GM04504 (cell line): ENCODE measurements at places on chromosomes 3 and 15.

DNA sequence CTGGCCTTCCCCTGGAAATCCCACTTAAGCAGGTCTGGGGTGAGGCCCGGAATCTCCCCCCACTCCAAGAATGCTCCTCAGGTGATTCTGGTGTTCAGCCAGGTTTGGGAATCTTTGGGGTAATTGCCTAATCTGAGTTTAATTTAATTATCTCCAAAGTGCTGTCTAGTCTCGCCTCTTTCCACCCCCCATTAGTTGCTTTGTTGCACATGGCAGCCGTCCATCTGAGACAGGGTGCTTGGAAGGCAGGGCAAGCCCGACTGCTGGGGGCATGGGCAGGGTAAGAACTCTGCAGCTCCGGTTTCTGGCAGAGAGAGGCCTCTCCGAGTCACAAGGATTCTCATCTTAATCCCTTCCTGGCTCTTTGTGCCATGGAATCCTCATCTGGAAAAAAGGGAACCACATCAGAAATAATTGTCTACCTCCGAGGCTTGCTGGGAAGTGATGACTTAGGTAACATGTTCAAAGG lies 15.0 kb downstream of the IL17RD start:
- no peak for DNase-seq

- no peak for DNase-seq
Measured at GRCh38 chr15:72154316-72154715, 36.1 kb downstream of the SENP8 start.

DNA sequence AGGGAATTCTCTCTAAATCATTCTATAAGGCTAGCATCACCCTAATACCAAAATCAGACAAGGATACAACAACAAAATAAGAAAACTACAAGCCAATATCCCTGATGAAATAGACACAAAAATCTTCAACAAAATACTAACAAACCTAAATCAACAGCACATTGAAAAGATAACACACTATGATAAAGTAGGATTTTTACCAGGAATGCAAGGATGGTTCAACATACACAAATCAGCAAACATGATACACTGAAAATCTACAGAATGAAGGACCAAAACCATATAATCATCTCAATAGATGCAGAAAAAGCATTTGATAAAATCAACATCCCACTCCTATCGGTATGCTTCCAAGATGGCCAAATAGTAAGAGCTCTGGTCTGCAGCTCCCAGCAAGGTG lies 39.5 kb downstream of the ALDH1A2 start:
- no peak for DNase-seq

GRCh38 chr15:63103416-63103815 lies 18.2 kb upstream of the LACTB start:
- no peak for DNase-seq

- peak; percentile 55 for DNase-seq
Measured at GRCh38 chr15:56786966-56787365, 53.7 kb upstream of the ZNF280D start.

- no peak for DNase-seq
Measured at GRCh38 chr15:63274427-63274826, 3.0 kb upstream of the APH1B start.

DNA sequence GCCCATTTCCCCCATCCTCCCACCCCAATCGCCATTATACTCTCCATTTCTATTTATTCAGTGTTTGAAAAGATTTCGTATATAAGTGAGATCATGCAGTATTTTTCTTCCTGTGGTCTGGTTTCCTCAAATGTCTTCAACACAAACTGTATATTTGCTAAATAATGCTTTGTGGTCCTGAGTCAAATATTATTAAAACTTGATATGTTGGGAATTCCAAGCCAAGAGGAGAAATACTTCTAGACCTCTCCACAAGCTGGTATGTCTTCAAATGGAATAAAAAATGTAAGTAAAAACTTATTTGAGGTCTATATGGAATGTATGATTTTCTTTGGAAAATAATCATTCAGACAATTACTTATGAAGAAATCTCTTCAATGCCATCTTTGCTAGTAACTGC lies 122.5 kb upstream of the TSC22D2 start:
- no peak for DNase-seq

DNA sequence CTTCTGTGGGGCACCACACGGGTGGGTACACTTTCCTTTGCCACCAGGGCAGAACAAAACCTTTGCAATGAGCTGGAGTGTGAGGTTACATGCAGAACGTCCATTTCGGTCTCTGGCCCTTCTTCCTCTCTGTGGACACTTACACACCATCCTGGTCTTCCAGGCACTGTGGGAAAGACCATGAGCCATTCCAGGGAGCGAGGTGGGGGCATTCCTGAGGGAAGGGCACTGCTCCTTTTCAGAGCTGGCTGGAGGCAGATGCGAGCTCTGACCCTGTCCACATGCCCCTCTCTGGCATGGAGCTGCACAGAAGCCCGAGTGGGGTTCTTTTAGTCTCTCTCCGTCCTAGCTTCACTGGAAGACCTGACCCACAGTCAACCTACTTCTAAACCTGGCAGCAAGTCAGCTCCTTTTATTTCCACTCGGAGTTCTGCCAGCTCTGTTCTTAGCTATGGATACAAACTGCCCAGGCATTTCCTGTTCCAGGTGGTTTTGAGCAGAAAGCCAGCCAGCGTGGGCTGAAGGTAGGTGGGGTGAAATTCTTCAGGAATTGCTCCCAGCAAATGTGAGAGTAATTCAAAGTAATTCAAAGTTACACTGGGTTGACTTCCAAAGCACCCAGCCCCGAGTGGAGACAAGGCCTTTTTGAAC lies 281.4 kb downstream of the ADAMTS17 start:
- DNase-seq, result no peak

DNA sequence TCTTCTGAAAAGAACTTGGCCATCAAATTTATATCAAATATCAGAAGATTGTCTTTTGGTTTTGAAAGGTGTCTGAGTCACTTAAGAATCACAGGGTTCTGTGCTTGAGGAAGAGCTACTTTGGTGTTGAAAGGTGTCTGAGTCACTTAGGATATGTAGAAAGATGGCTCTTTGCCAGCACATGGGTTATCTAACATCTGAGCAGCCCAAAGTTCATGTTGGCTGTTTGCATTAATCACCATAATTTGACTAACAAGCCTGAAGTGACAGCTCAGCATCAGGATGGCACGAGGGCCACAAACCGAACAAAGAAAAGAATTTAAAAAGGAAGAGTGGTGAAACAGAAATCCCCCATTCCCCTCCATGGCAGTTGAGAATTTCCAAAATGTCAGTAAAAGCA lies 190.5 kb upstream of the CMC1 start:
- DNase-seq, result peak; percentile 62

- DNase-seq, result no peak
Measured at GRCh38 chr15:77111789-77112188, 40.9 kb upstream of the TSPAN3 start.

DNA sequence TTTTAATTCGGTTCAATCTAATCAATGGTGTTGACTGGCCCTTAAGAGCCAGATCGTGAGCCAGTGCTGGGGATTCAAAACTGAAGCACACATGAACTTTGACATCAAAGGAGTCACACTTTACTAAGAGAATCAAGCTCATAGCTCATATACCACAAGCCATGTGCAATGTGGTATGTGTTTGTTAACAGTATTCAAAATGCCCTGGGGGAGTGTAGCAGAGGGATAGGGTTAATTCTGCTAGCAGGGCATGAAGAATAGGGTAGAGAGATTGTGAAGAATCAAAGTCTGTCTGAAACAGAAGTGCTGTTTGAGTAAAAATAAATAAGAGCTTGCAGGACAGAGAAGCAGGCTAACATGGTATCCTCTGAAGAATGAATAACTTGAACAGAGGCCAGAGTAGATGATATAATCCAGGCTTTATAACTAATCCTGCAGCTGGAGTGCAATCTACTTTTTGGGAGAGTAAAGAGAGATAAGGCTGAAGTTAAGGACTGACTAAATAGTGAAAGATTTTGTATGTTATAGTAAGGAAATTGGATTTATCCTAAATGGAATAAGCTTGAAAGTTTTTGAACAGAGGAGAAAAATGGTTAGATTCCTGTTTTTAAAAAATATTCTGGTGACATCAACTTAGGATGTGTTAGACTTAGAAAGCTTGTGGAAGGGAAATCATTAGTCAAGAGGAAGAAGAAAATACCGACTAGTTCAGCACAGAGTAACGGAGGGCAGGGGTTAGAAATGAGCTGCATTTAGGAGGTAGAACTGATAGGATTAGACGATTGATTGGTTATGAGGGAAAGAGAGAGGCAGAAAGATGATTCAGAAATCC lies 292.0 kb downstream of the NFKBIZ start:
- no peak for DNase-seq

GRCh38 chr3:123953735-123954134 lies 7.3 kb downstream of the CCDC14 start:
- no peak for DNase-seq

DNA sequence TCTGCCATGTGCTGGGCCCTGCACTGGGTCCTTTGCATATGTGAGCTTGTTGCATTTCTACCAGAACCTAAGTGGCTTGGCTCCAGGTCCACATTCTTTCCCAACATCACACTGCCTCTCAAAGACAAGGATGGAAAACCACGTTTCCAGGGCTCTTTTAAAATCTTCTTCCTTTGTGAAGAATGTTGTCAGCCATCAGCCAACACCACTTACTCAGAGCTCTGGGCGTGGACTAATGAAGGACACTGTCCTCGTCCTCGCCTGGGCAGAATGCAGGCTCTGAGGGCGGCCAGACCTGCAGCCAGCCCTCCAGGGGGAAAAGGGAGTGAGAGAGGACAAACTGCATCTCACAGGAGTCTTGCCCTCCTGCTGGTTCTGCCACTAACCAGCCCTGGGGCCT lies 49.7 kb downstream of the MAGEF1 start:
- DNase-seq, result no peak

- no peak for DNase-seq
Measured at GRCh38 chr15:32716915-32717425, 834 bp upstream of the GREM1 start.

DNA sequence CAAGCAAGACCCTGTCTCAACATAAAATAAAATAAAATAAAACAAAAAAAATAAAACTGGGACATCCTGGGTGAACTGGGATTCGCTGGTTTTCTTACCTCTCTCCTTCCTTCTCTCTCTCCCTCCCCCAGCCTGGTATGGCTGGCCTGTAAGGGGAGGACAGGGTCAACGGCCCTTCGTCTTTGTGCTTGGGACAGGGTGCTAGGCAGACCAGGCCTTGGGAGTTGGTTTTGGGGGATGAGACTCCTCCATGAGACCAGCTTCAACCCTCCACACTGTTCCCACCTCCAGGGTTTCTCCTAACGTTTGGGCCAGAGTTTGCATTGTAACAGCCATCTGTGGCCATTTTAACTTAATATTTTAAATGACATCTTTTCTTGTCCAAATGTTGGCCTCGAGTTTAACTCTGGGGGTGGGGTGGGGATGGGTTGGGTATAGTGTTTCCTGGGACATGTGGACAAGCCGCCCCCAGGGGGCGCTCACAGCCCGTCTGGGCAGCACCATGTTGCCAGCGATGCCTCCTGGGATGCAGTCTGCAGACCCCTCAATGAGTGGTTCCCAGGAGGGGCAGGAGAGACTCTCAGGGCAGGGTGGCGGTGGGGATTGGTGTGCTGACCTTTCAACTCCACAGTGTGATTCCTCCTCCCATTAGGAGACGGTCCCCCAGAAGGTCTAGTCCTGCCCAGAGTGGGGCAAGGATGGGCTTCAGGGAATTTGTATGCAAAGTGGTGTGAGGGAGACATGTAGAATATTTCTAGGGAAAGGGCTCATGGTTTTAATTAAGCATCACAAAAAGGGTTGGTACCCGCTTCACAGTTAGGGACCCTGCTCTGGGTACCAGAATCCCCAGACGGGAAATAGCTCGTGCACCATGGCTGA lies 37.7 kb upstream of the LCTL start:
- no peak for DNase-seq

- DNase-seq, result no peak
Measured at GRCh38 chr15:31799715-31800321, 230.5 kb upstream of the CHRNA7 start.

DNA sequence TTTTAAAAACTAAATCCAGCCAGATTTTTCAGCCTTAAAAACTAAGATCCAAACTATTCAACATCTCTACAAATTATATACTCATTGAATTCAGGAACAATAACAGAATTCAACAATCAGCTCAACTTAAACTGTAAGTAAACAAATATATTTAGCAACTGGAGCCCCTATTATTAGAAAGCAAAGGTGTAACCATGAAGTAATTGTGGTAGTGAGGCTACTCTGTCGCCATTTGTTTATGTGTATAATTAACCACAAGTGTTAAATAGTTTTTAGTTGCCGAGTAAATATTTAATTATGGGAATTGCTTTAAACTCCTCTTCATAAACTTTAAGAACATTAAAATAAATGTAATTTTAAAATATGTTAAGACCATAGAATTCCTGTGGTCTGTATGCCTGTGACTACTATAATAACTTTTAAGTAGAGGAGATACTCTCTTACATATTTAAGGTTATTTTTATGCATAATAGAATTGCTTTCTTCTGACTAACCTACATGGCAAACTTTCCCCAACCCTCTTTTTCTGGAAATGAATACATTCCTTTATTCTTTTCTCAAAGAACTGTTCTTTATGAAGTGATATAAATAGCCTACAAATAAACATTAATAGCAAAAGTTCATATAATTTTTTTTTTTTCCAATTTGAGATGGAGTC lies 51.2 kb downstream of the MFN1 start:
- peak; percentile 3 for DNase-seq

- DNase-seq, result peak; percentile 85
Measured at GRCh38 chr3:72347819-72348319, 500.4 kb downstream of the SHQ1 start.

DNA sequence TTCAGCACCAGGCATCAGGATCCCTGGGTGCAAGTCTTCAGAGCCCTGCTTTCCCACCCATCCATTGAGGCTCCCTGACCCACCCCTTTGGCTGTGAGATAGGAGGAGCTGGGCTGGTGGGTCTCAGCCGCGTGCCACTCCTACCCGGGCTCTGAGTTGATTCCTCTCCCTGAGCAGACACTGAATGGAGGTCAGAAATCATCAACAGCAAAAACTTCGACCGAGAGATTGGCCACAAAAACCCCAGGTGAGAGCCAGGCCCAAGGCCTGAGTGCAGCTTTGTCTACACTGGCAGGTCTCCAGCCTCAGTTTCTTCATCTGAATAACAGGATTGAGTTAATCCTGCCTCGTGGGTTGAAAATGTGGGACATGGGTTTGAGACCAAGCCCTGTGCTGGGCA lies 7.8 kb downstream of the TMEM43 start:
- DNase-seq, result no peak

DNA sequence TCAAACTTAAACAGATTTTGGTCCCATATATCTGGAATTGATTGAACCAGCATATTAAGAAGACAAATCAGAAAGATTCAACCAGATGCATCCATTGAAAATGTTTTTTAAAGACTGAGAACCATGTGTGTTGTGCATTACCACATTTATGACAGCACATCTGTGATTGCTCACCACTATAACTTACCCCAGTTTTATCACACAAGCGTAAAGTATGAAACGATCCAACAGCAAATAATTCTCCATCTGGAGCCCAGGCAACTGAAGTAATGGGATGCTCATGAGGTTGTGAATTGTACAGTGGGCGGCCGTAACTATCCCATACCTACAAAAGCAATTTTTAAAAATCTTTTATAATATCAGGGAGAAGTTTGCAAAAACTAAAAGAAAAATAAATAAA lies 43.2 kb downstream of the IFT80 start:
- no peak for DNase-seq

GRCh38 chr15:79130535-79131130 lies 40.1 kb upstream of the RASGRF1 start:
- DNase-seq, result no peak
